ENCODE measurements at places on chromosomes 11 and 22. TPM values are rescaled to one million over a fixed set of nuclear protein-coding genes. Genes with fewer than 3 reads are reported as not detected.

Gene SYT12
- total RNA-seq = 1.2 TPM

DNA sequence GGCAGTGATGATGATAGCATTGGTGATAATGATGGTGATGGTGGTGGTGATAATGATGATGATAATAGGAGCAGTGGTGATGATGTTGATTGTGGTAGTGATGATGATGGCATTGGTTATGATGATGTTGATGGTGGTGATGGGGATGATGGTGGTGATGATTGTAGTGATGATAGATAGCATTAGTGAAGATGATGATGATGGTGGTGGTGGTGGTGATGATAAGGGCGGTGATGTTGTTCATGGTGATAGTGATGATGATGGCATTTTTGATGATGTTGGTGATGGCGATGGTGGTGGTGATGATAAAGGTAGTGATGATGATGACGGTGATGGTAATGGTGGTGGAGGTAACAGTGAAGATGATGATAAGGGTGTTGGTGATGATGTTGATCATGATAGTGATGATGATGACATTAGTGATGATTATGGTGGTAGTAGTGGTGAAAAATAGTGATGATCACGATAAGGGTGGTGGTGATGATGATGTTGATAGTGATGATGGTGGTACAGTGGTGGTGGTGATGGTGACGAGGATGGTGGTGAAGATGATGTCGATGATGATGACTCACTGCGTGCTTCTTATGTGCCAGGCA lies 93.0 kb downstream of the MPPED1 start:
- no peak for DNase-seq

GRCh38 chr11:116691771-116692177 lies 81.0 kb downstream of the BUD13 start:
- peak; percentile 39 for DNase-seq

Gene KRTAP5-2
- total RNA-seq = not detected

- DNase-seq = no peak
Measured at GRCh38 chr11:72124046-72124445, 11.5 kb upstream of the FOLR3 start.

DNA sequence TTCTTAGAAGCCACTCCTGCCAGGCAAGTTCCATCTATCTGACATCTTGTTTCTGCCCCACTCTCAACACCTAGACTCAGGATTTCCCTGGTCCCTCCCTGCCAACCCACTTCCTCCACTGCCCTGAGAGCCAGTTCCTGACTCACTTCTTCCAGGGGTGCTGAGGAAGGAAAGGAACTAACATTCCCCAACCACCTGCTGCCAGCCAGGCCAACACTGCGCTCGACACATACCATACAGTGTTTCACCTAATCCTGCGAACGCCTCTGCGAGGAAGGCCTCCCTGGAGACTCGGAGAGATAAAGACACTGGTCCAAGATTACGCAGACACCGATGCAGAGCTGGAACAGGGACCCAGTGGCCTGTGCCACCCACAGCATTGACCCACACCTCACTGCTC lies 40.2 kb downstream of the MICAL3 start:
- peak; percentile 70 for DNase-seq

- no peak for DNase-seq
Measured at GRCh38 chr22:42930810-42931420, 73.8 kb upstream of the ARFGAP3 start.

Measured in MG63 (cell line).